ENCODE measurements at places on chromosomes 5 and 9. TPM values are rescaled to one million over a fixed set of nuclear protein-coding genes. Genes with fewer than 3 reads are reported as not detected.

MSX2 gene
- 4.5 TPM for total RNA-seq

WNT8A gene
- not detected for total RNA-seq

MEIKIN gene
- total RNA-seq, result not detected

PALM2AKAP2 gene
- 13.3 TPM for total RNA-seq

CDKN2A gene
- total RNA-seq, result 24.0 TPM

RAD23B gene
- 150 TPM for total RNA-seq

AMBP gene
- not detected for total RNA-seq

RNF130 gene
- total RNA-seq, result 18.4 TPM

CDC20B gene
- total RNA-seq, result not detected

ISCA1 gene
- 22.8 TPM for total RNA-seq
